ENCODE measurements at places on chromosomes 6 and 20. TPM values are rescaled to one million over a fixed set of nuclear protein-coding genes. Genes with fewer than 3 reads are reported as not detected.

TTPAL gene
- 7.3 TPM for total RNA-seq

SNX21 gene
- 133 TPM for total RNA-seq

DEFB124 gene
- not detected for total RNA-seq

PKHD1 gene
- total RNA-seq, result not detected

NFYA gene
- 20.6 TPM for total RNA-seq
